ENCODE measurements at places on chromosomes 16 and 17. TPM values are rescaled to one million over a fixed set of nuclear protein-coding genes. Genes with fewer than 3 reads are reported as not detected.

Gene KRT27
- not detected for total RNA-seq

DNA sequence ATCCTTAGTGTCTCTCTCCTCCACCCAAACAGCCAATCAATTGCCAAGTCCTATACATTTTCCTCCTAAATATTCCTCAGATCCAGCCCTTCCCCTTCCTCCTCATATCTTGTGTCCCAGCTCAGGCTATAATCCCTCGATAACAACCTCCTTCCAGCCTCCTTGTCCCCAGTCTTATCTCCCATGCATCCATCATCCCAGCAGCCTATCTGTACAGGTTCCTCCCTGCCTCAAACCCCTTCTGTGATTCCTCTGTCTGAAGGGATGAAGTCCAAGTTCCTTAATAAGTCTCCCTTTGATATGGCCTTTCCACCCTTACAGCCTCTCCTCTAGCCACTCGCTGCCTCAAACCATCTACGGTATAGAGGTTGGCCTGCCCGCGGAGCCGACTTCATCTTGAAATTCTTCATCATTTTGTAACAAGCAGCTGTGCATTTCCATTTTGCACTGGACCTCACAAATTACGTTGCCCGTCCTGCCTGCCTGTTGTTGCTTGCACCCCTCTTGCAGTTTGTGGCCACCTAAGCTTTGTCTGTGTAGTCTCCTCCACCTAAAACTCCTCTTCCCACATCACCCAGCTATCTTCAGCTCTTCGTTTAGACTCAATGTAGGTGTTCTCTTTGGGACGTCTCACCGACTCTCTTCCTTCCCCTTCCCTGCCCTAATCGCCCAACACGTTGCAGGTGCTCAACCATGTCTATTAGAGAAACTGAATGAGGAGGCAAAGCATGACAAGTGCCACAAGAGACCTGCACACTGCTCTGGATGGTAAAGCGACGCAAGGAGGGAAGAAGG lies 786 bp upstream of the CDK5RAP3 start:
- no peak for DNase-seq

DNA sequence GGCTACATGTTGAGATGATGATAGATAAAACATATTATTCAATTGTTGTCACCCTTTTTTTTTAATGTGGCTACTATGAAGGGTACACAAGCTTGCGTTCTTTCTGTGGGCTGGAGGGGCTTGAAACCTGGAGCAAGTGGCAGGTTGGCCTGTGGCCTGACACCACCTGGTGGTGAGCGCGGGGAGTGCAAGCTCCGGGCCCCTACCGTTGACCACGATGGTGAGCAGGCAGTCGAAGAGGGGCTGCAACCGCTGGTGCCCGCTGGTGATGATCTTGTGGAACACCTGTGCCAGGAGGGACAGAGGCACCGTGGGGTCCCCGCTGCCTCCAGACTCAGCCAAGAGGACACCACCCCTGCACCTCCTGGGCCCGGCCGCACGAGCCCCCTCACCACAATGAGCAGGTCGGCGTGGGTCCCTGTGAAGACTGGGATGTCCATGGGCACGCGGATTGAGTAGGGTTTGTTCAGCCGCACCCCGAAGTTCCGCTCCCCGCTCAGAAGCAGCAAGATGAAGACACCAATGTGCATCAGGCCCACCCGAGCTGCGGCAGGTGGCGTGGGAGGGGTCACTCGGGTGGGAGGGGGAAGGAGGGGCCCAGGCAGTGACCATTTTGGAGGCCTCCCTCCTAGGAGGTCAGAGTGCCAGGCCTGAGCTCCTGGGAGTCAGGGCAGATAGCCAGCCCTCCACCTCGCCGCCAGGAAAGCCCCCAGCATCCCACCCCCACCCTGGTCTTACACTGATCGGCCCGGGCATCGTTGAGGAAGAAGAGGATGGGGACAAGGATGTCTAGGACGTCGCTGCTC lies 14.4 kb downstream of the HID1 start:
- peak; percentile 68 for DNase-seq

- DNase-seq = no peak
Measured at GRCh38 chr16:88840600-88841215, 16.0 kb downstream of the GALNS start.

Gene IGF2BP1
- 227 TPM for total RNA-seq

DNA sequence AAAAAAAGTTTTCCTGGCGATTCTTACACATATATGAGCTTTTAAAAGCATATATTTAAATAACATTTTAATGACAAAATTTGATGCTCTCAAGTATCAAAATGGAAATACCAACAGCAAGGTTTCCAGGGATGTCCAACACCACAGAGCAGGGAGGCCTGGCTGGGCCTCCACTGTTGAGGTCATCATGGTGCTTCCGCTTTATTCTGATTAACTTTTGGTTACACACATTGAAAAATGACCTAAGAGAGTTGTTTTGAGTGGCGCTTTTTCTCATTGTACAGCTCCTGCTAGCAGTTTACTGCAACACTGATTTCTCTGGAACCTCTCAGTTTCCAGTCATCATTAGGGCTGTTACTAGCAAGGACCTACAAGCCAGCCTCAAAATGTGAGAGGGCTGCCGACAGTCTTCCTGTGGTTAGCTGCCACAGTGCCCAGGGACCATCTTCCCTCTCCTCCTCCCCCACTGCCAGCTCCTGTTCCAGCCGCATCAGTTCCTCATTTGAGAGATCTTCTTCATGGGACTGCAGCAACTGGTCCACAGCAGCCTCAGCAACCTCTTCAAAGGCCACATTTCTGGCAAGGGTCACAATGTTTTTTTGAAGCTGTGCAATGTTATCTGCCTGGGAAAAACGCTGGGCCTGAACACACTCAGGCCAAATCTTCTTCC lies 21.3 kb downstream of the DEF8 start:
- DNase-seq = no peak

GRCh38 chr16:25823891-25824290 lies 132.1 kb downstream of the HS3ST4 start:
- no peak for DNase-seq

Gene BMERB1
- total RNA-seq = 3.9 TPM

Gene PRSS21
- not detected for total RNA-seq

Gene PMP22
- total RNA-seq = 49.4 TPM

DNA sequence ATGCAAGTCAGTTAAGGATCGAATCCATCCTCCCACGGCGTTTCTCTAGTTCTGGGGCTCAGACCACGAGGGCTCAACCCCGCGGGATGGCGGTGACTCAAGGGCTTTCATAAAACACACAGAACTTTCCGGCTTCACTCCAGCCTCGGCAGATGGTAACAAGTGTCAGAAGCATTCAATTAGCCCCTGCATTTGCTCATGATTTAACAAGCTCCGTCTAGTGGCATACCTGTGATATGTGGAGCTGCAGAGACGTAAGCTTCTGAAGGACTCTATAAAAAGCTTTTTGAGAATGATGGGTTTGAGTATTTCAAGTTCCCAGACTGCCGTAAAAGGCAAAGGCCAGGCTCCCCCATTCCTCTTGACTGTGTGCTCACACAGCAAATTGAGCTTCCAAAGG lies 91.3 kb upstream of the SEC14L1 start:
- no peak for DNase-seq

GRCh38 chr16:81158964-81159363 lies 62.8 kb upstream of the GCSH start:
- DNase-seq = no peak

Gene HOXB4
- 34.4 TPM for total RNA-seq

DNA sequence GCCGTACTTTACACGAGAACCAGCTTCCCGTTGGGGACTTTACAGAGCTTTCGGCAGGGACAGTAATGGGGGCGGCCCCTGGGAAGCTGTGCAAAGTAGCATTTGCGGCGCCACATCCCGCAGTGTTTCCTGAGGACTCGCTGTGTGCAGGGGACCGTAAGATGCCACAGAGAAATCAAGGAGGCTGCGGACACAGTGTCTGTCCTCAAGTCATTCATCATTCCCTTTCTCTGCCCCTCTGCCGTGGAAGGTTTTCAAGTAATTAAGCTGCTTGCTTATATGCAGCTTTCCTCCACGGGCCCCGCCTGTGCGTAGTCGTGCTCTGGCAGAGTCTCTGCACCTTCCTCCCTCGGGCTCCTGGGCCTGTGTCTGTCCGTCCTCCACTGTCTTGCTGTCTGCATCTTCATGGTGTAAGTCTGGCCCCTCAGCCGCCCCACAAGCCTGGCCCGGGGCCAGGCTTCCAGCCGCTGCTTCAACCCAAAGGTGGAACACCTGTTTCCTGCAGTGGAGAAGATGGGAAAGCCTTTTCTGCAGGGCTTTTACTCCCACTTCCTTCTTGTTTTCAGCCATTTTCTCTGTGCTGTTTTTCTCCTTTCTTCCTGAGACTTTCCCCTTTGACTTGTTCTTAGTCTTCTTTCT lies 216.9 kb upstream of the CHMP6 start:
- no peak for DNase-seq

Gene INTS2
- total RNA-seq = 17.9 TPM

DNA sequence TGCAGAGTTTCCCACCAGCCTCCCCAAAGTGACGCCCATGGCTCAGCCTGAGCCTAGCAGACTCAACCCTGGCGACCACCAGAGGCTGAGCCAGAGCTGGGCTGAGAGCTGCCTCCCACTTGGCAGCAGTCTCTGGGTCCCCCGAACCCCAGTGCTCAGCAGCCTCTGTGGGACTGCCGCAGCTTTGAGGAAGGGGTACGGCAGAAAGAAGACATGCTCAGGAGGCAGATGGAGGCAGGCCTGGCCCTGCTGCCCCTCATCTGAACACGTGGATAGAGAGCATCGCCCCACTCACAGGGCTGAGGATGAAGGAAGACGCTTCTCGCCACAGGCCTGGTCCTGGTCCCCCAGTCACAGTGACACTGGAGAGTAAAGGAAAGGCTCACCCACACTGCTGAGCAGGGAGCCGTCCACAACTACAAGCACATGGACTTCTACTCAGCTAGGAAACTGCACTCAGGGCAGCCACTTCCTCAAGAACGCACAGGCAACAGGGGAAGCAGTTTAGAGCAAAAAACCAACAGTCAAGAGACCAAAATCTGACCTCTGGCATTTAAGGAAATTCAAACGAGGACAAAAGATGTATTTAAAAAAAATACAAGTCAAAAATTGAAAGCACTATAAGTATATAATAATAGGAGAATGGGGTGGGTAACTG lies 45.2 kb upstream of the GSG1L start:
- DNase-seq = no peak

GRCh38 chr17:16377941-16378341 lies 3.0 kb upstream of the UBB start:
- DNase-seq = no peak

DNA sequence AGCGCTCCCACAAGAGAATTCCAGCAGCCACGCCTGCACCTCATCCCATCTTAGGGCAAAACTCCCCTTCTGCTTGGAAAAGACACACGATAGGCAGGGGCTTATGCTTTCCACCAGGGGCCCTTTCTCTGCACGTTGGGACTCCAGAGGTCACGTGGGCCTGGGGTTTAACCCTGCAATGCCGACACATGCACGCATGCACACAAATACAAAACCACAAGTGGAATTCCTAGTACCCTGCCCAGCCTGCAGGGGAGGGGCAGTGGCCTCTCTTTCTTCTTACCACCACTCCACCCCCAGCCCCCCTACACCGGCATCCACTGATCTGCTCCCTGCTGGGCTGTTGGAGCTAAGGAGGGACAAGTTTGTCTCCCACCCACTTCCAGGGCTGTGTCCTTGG lies 16.8 kb upstream of the CCDC182 start:
- DNase-seq = no peak

Gene PABPN1L
- 0.40 TPM for total RNA-seq

GRCh38 chr17:28725660-28726225 lies 290 bp downstream of the TLCD1 start:
- DNase-seq = peak; percentile 74

Gene HS3ST3A1
- total RNA-seq = 10.2 TPM

GRCh38 chr17:80943346-80944145 lies 48.1 kb upstream of the CHMP6 start:
- no peak for DNase-seq

GRCh38 chr16:51418258-51418657 lies 267.2 kb upstream of the SALL1 start:
- DNase-seq = no peak
